ENCODE measurements at places on chromosomes 12 and 14.

- DNase-seq: no peak
These were observed 136.3 kb upstream of the PZP start for GRCh38 chr12:9344541-9344940.

DNA sequence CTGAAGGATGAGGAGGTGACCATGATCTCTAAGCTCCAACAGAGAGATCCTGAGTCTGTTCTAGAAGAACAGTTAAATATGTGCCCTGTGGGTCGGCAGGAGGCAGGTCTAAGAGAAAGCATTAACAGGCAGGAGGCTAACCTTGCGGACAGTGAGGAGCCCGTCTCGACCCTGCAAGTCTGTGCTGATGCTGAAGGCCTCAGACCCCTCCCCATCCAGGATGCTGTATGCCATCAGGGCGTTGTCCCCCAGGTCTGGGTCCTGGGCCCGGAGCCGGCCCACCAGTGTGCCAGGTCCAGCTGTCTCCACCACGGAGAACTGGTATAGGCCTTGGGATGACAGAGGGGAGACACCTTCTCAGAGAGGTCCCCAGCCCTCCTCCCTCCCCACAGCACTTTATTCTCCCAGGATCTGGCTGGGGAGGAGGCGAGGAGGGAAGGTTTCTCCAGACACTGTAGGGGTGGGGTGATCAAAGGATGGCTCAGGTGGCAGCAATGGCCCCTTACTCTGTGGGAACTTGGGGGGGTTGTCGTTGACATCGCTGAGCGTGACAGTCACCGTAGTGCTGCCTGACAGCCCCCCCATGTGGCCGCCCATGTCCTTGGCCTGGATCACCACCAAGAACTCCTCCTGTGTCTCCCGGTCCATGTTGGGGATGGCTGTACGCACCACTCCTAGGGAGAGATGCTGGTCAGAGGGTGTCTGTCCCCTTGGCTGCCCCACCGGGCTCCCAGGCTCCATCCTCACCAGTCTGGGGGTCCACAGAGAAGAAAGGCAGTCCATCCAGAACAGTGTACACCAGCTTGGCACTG lies 3.1 kb downstream of the CDH24 start:
- DNase-seq: peak; percentile 31

DNA sequence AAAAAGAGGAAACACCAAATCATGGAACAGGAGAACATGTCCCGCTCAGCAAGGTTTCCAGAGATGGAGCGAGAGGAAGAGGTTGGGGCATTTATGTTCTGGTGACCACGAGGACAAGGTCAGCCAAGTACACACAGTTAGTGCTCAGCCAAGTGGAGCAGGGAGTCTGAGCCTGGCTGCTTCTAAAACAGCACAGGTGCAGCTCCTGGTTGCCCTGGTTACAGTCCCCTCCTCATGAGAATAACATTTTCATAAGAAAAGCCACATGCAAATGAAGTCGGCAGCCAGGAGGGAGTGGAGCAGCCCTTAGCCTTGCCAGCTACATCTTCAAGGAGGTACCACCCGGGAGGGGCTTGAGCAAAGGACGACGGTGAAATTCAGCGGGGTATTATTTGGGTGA lies 81.8 kb downstream of the NOS1 start:
- DNase-seq: no peak

- peak; percentile 64 for DNase-seq
These were observed 319.9 kb downstream of the KCNC2 start for GRCh38 chr12:74889563-74890236.

- no peak for DNase-seq
These were observed 11.7 kb downstream of the ITGA5 start for GRCh38 chr12:54407183-54407905.

DNA sequence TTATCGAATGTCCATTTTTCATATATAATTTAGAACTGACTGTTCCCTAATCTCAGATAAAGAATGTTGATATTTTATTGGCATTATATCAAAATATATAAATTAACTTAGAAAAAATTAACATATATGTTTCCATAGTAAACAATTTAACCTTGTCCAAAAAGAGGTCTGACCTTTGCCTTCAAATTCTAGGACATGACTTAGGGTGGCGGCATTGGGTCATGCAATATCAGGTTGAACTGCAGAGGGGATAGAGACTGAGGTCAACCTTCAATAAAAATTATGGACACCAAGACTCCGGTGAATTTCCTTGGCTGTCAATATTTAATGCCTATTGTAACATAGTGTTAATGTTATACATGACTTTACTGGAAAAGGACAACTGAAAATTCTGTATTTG lies 199.8 kb downstream of the RPL10L start:
- no peak for DNase-seq

GRCh38 chr12:4603421-4603820 lies 41.4 kb downstream of the DYRK4 start:
- DNase-seq: no peak

DNA sequence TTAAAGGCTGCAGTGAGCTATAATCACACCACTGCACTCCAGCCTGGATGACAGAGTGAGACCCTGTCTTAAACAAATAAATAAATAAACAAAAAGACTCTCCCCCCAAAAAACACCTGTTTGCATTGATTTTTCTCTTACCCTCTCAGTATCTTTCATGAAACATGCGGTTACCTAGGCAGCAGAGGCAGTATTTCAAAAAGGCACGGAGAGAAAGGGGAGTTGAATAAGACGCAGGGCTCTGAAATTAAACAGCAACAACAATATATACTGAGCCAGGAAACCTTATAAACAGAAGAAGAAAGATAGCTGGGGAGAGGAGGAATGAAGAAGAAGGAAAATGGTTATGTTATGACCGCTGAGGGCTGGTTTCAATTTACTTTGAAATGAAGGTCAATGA lies 277.6 kb downstream of the BTG1 start:
- DNase-seq: no peak

- DNase-seq: no peak
These were observed 70.1 kb upstream of the CRY1 start for GRCh38 chr12:107163413-107163812.

DNA sequence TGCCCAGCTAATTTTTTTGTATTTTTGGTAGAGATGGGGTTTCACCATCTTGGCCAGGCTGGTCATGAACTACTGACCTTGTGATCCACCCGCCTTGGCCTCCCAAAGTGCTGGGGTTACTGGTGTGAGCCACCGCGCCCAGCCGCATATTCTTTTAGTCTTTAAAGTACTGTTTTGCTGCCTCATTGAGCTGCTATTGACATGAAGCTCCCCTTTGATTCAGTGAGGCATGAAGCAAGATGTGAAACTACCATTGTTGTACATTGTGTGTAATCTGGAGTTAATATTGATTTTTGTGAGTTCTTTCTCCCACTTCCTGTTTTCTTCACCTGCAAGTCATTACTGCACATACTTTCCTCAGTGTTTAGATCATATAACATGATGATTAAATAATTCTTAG lies 80.8 kb downstream of the MNAT1 start:
- peak; percentile 11 for DNase-seq

GRCh38 chr14:94560751-94561655 lies at the start of gene SERPINA4:
TSS of gene SERPINA4 (plus strand) at chr14:94561442. CDS start at chr14:94563483, 2,041 bp downstream.
- DNase-seq: no peak

All from EH (cell line).